ENCODE measurements at places on chromosomes 1 and 21.

- no peak for DNase-seq
Observed at GRCh38 chr1:208036918-208037766, 126.2 kb upstream of the CD34 start.

DNA sequence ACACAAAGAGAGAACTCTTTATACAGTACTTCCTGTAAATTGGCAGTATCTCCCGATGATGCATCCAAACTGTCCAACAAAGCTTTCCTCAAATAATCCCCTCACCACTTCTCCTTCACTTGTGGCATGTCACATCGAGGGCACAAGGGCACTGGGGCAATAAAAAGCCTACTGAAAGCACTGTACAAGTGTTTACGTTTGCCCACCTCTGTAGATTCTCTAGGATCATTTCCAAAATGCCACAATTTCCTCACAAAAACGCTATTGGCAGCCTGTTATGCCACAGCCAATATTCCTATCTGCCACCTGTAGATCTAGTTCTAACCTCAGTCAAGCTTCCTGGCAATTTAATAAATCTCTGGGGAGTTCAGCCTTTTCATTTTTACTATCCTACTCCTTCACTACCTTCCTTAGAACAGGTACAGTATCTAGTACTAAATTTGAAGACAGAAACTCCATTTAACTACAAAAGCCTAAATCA is 39.9 kb downstream of the HNRNPR start:
- no peak for DNase-seq

GRCh38 chr1:19495000-19495656 is 9.8 kb upstream of the CAPZB start:
- DNase-seq, result no peak

- DNase-seq, result no peak
Observed at GRCh38 chr1:170494369-170494768, 37.6 kb upstream of the GORAB start.

Data from GM04504 (cell line).